ENCODE measurements at places on chromosomes 6 and 20.
A peak's percentile ranks its signal among the peaks of the same experiment; 100 is the strongest.

GRCh38 chr6:127205036-127205435, 61.6 kb upstream of the RNF146 start:
- no peak for DNase-seq

DNA sequence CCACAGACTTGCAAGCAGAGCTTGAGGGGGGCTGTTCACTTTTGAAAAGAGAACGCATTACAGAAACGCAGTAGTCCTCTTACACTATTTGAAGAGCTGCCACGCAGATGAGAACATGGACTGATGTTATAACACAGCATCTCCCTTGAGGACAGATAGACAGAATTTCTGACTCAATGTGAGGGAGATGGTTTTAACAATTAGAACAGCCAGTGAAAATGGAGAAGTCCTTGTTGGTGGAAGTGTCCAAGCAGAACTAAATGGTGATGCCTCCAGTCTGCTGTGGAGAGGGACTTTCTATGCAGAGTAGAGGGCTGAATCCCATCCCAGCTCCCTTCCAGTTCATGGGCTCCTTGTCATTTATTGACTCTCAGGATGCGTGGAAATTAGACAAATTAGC, 100.0 kb downstream of the RREB1 start:
- DNase-seq = no peak

- no peak for DNase-seq
Observed at GRCh38 chr20:4685923-4686221, 35.8 kb upstream of the PRND start.

DNA sequence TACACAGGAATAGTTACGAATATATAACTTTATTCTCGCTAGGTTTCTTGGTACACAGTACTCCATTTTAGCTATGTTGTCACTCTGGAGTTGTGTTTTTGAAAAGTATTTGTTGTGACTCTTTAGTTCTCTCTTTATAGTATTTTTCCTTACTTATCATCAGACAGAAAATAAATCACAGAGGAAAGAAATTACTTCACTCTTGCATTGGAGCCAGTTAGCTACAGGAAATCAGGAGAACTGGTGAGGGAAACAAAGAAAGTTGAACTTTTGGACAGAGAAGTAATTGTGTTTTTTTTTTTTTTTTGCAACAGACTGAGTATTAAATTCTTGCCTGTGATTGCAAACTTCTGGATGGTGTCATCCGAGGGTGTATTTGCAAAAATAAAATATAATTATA, 33.9 kb downstream of the DSE start:
- DNase-seq = peak; percentile 25

DNA sequence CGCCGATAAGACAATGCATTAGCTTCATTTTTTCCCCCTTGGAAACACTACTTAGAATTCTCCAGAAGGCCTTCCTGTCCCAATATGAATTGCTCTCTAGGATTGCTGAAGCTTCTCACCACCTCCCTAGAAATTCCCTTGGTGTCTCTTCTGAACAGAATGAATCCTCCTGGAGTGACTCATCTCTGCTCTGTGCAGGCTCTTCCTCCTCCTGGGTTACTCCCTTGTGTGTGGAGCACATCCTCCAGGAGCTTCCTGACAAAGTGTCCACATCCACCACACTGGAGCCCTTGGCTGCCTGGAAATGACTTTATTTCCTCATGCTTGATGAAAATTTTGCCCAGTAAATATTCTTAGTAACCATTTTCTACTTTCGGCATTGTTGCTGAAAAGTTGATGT, 54.4 kb downstream of the DTNBP1 start:
- peak; percentile 84 for DNase-seq

GRCh38 chr6:147561726-147562125, 53.2 kb downstream of the SAMD5 start:
- DNase-seq = peak; percentile 40

DNA sequence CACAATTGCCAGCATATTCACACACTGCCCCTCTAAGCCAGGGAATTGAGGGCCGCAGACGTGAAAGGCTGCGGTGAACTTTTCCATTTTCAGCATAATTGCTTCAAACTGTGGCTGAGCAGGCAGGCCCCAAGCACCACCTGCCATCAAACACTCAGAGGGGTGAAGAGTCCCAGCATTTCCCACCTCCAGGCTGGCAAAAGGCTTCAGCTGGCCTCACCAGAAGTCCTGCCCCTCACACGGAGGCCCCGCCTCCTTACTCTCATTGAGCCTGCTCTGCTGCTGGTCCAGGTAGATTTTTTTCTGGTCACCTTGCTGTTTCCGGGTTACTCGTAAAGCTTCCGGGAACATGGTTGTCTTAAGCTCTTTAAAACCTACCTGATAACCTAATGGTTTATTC, 52.0 kb upstream of the PRELID3B start:
- DNase-seq = no peak

GRCh38 chr20:9444921-9445320, 69.5 kb upstream of the LAMP5 start:
- no peak for DNase-seq

GRCh38 chr6:52507557-52508260, 69.2 kb downstream of the TRAM2 start:
- peak; percentile 76 for DNase-seq

DNA sequence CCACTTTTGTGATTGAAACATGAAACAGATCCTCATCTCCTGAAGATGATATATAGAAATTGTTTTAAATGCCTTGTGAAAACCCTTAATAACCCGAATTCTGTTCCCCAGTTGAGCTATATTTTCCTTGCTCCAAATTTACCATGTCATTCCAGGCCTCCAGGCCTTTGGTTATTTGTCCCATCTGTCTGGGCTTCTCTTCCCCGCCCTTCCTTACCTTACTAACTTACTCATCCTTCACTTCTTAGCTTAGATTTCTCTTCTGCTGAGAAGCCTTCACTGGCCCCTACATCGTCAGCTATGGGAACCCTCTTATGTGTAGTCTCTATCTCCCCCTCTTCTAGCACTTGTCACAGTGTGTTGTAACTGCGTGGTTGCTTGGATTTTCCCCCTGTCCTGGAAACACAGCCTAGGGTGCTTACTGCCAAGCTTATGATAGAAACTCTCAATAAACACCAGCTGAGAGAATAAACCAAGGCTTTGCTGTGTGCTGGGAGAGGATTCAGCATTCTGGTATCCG, 68.6 kb downstream of the SGK1 start:
- no peak for DNase-seq

DNA sequence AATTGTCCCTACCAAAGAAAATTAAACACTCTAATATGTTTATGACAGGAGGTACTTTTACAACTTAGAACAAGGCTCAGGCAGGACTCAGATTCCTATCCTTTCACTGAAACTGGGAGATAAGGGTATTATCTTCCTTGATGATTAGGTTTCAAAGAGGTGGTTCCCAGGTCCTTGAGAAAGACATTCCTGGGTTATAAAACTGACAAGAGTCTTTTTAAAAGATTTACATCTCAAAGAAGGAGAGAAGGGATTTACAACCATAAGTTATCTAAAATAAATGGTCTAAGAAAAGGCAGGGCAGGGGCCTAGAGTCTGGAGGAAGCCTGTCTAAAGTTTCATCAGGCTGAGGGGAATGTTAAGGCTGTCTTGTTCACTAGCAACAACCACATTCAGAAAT, 1492.5 kb downstream of the HACE1 start:
- no peak for DNase-seq

DNA sequence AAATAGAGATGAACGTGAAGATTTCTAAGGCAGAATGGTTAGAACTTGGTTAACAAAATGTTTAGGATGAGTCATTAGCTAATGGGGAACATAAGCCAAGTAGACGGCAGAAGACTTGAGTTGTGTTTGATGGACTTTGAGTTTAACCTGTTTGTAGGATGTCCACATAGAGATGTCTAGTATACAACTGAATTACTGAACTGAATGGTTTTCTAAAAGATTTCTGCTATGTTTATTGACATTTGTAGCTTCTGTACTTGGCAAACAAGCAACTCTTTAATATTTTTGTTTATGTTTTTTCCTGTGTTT, 54.5 kb upstream of the DYNLRB1 start:
- DNase-seq = no peak

DNA sequence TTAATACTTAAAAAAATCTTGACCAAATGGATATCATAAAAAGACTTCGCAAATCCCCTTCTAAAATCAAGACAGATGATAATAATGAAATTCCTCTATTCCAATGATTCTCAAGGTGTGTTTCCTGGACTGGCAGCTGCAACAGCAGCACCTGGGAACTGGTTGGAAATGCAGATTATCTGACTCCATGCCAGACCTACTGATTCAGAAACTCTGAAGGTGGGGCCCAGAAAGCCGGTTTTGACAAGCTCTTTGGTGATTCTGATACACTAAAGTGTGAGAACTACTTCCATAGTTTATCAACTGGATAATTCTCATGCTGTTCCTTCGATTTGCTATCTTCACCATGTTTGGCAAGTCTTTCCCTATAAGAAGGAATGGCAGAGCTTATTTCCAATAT, 252.1 kb downstream of the COL12A1 start:
- no peak for DNase-seq

GRCh38 chr20:44830995-44831394, 20.6 kb upstream of the RIMS4 start:
- DNase-seq = no peak

DNA sequence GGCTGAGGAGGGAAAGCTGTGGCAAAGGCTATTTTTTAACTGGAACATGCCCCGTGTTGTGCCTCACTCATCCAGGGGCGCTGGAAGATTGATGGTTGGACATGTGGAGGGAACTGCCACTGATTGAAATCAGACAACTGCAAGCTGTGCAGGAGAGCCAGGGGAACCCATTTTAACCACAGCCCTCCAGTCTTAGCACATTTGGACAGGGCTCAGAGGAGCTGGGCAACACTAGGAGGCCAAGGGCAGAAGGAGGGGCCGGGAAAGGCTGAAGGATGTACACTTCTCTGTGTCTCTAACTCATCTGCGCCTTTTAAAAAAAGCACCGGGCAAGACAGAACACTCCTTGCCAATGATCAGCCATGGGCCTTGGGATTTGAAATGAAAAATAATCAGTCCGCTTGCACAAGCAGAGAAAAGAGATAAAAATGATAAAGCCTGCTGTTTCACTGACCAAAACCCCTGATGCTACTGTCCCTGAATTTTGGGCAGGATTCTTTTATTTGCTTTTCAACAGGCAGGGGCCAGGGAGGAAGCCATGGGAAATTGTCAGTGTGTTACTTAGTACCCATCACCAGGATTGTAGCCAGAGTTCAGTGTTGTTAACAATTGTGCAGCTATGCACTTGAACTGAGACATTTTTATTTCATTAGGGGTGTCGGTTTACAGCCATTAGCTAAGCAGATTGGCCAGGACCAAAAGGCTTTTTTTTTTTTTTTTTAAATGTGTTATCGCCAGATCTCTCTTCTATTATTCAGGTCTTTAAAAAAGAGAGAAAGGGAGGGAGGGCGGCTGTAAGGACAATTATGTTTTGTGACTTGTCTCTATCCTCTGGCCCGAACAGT, 109.3 kb upstream of the EYA4 start:
- peak; percentile 28 for DNase-seq

- no peak for DNase-seq
Observed at GRCh38 chr20:13574071-13574470, 64.7 kb downstream of the TASP1 start.

- no peak for DNase-seq
Observed at GRCh38 chr6:134047673-134048072, 4.8 kb downstream of the SLC2A12 start.

GRCh38 chr6:157281570-157281969, 41.7 kb downstream of the TMEM242 start:
- DNase-seq = no peak

- DNase-seq = no peak
Observed at GRCh38 chr20:16317445-16318362, 255.5 kb downstream of the KIF16B start.

DNA sequence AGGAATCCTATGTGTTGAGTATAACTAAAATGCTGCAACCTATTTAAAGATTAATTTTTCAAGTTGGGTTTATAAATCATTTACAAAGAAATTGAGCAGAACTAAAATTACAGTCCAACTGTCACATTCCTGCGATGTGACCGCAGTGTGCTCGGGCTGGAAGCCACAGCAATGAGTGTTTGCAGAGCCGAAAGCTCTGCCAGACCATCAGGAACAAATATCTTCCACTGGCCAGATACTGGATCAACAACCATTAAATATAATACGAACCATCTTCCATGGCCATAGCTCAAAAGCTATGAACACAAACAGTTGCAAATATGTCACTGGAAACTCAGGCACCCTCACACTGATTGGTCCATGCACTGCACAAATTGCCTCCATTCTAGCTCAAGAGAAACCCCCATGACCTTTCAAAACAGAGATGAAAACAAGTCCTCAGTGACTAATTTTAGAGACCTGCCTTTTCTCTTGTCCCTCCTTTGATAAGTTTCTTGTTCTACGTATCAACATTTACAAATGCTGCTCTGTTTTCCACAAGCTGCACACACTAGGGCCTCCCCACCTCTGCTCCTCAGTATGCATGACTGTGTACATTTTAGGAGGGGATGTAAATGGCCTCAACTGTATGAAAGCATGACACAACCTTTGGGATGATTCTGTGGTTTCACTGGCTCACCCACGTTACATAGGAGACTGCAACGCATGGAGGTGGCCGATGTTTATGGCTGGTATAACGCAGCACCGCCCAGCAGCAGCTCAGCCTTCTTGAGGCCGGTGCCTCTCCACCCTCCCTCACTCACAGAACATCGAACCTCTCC, 171.7 kb downstream of the WDR27 start:
- peak; percentile 98 for DNase-seq

DNA sequence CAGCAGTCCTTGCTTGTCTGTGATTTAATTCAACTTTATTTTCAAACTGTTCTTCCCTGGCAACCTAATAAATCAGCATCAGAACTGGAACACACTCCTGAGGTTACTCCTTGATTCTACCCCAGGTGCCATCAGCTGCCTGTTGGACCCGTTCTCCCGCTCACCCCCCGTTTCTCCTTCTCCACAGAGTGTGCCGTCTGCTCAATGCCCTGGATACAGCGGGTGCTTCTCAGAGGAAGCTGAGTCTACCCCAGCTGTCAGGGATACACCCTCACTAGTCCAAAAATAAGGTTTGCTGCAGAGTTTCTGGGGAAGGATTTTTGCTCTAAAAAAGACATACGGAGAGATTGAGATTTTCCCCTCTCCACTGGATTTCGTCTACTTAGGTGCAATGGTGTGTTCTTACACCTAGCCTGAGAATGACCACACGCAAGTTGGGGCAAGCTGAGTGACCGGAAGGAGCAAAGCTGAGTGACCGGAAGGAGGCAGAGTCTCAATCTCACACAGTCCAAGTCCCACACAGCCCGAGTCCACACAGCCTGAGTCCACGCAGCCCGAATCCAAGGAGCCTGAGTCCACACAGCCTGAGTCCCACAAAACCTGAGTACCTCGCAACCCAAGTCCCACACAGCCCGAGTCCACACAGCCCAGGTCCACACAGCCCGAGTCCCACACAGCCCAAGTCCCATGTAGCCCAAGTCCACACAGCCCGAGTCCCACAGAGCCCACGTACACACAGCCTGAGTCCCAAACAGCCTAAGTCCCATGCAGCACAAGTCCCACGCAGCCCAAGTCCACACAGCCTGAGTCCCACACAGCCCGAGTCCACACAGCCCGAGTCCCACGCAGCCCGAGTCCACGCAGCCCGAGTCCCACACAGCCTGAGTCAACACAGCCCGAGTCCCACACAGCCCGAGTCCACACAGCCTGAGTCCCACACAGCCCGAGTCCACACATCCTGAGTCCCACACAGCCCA, 58.6 kb upstream of the DACT2 start:
- DNase-seq = no peak

All from fibroblast of skin of abdomen (primary cell).